Activated T-cell treated with anti-CD3 and anti-CD28 coated beads, Interleukin-2, amount 50 U/mL, for 24 hours (primary cell): ENCODE measurements at places on chromosomes 6 and 20.

DNA sequence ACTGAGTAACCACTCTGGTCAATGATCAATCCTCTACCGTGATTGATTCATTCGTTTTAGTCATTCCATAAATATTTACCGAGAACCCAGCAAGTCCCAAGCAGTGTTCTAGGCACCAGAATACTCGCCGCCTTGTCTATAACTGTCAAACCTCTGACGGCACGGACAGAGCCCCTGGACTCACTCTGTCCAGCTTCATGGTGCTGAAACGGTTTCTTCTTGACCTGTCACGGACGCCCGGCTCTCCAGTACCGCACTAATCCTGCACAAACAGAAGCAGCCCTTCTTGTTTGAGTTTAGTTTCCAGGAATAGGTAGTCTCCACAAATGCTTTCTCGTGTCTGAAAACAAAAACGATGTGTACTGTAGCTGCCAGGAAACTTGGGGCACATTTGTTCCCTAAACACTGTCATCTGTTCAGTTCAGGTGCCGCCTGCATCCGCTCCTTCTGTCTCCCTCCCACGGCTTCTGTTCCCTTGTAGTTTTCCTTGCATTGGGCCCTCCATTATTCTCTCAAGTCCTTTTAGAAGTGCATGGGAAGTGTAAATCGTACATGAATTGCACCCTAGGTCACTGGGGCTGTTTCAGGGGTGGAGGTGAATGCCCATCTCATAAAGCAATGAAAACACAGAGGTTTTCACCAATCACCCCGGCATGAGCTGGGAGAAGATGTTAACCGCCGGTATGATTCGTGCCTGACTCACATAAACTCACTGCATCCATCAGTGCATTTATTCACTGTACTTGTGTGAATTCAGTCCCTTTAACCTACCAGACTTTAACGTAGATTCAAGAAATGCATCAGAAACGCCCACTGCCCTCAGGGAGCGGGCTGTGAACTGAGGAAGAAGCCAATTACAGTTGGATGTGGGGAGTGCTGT lies 209.3 kb upstream of the CDH4 start:
- DNase-seq, result no peak

- no peak for DNase-seq
Measured at GRCh38 chr6:164817662-164818061, 491.7 kb downstream of the C6orf118 start.

- no peak for DNase-seq
Measured at GRCh38 chr20:11993886-11994461, 76.3 kb downstream of the BTBD3 start.

GRCh38 chr20:51305316-51306052 lies 237.0 kb downstream of the NFATC2 start:
- no peak for DNase-seq

DNA sequence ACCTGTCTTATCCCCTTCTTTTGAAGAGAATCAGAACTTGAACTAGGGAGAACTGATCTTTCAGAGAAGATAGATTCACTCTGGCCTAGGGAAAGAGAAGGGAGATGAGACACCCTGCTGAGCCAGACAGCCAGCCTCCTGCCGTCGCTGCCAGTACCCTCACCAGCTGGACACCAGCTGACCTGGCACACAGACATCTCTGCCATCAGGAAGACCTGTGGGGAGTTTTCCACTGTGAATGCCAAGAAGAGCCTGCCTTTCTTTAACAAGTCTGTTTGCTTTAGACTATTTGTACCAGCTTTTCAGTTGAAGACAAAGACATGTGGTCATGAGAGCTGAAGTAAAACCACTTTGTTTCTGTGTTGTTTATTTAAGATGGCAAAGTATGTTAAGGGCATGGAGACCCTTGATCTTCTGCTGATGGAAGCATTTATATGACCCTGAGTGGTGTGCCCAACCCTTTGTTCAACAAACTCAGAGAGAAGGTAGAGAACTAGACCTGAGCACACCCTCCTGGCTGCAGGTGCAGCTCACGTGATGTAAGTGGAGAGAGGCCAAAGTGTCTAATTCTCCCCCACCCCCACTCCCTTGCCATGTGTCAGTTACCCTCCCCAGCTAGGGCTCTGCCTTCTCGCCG lies 82.3 kb upstream of the SLC24A3 start:
- DNase-seq, result no peak

GRCh38 chr6:147142684-147143245 lies 61.5 kb upstream of the STXBP5 start:
- no peak for DNase-seq

DNA sequence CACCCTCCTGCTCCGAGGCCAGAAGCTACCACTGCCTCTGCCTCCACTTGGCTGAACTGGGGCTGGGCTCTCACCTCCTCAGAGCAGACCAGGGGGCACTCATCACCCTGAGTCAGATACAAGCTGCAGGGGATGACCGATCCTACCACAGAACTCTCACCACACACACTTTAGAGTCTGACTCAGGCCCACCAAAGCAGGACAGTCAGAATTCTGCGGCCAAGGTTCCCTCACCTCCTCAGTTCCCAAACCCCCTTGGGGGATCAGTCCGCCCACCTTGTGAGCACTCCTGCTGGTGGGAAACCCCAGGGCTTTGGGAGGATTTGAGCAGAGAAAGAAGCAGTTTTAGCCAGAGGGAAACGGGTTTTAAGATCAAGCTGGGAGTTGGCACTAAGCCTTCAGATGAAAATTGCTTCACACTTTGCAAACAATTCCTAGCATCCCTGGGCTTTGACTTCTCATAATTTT lies 587.8 kb upstream of the JAG1 start:
- DNase-seq, result no peak

DNA sequence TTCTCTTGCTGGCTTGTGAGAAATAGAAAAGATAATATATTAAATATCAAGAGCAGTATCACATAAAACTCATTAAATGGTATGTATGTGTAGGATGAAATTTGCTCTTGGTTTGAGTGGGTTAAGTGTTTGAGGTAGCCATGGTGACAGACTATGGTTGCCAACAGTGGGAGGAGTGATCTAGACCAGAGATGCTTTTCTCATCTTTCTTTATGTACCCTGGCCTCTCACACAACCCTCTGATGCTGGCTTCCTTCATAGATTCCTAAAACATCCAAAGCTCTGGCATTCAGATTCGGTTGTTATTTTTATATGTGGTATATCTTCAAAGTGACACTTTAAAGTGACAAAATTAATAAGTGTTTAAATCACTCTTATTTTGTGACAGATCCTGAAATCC lies 9.0 kb upstream of the MLIP start:
- no peak for DNase-seq

GRCh38 chr6:116300566-116300965 lies 20.8 kb upstream of the TSPYL1 start:
- no peak for DNase-seq

DNA sequence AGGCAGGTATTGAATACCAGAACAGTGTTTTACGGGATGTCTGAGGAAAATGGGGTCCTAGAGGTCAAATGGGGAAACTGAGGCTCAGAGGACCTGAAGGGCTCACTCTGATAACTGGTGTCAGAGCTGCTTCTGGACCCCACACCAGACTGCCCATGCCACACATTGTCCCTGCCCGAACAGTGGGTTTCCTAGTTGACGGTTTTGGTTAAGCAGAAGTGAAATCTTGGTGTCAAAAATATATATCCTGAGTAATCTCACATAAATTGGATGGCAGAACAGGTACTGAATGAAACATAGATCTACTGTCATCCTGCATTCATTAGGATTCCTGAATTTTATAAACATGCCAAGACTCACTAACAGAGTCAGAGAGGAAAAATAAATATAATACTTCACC lies 16.3 kb downstream of the NOX3 start:
- no peak for DNase-seq

DNA sequence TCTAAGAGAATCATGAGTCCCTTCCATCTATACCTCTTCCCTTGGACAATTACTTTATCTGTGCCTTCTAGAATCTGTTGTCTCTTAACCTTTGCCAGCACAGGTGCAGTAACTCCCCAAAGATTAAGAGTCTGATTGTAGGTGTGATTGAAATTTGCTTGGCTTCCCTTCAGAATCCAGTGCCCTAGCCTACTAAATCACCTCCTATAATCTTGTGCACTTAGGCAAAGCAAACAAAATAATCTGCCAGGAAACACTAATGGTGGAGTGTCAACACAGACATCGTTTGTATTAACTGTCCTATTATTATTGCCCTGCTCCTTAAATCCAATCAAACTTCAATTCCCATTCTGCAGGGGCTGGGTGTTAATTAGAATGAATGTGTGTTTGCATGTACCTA lies 28.0 kb downstream of the ID4 start:
- no peak for DNase-seq

DNA sequence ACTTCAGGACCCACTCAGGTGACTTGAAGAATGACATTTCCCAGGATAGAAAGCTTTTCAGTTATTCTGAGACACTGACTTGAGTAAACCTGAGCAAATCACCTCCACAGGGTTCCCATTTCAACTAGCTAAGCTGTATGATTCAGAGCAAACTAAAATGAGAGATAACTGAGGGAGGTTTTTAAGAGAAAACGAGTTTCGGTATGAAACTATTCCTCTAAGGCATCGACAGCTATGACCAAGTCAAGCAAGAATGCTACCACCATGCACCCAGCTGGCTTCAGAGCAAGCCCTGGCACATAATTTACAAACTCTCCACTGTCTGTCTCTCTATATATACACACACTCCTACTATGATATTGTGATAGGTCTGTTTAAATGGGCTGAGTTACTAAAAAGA lies 75.4 kb downstream of the PERP start:
- no peak for DNase-seq

- DNase-seq, result no peak
Measured at GRCh38 chr6:98041056-98041455, 758.0 kb upstream of the MMS22L start.

DNA sequence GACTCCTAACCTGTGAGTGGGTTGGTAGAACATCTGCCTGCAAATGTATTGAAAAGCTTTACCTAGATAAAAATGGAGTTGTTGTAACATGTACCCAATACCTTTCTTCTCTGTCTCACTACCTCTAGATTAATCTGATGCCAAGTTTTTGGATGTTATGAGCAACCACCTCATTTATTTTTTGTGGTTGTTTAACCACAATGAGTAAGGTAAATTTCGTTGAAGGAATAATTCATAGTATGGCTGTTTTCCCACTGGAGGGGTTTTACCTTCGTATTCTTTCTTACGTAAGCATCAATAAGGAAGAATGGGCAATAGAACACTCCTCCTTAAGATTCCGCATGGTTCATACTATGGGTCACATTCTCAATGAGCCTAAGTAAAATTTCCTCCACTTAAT lies 165.4 kb downstream of the CDH26 start:
- no peak for DNase-seq
